ENCODE measurements at places on chromosomes 4 and X. TPM values are rescaled to one million over a fixed set of nuclear protein-coding genes. Genes with fewer than 3 reads are reported as not detected.

DNA sequence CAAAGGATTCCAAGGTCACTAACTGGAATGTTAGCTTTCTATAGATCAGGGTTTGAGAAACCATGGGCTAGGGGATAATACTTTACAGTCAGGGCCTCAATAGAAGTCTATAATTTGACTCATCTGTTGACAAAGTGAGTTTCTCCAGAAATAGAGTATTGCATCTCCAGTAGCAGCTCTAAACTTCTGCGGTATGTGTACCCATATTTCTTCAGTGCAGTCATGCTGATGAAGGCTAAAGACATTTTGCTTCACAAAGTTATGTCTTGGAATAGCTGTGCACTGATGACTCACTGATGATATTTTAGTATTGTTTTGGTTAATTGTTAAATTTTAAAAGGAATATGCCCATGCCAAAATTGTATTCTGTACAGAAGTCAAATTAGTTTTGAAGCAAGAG is 464.9 kb upstream of the AMOT start:
- no peak overlapping the region for H3K4me3 ChIP-seq
- DNase-seq: no peak
- no peaks in the 10 kb centered on the region for H3K36me3 ChIP-seq
- H3K4me1 ChIP-seq: no peaks in the 10 kb centered on the region
- no peak overlapping the region for H3K27ac ChIP-seq

- no peaks in the 10 kb centered on the region for H3K27me3 ChIP-seq
- no peak overlapping the region for H3K27ac ChIP-seq
- H3K36me3 ChIP-seq: no peaks in the 10 kb centered on the region
- H3K4me1 ChIP-seq: no peaks in the 10 kb centered on the region
These were observed 88.8 kb downstream of the FMR1NB start for GRCh38 chrX:148069759-148070503.

GRCh38 chr4:168836490-168836889 is 173.6 kb downstream of the CBR4 start:
- peaks cover 11% of the 10 kb centered on the region for H3K4me1 ChIP-seq
- DNase-seq: no peak
- H3K27me3 ChIP-seq: no peaks in the 10 kb centered on the region
- no peak overlapping the region for H3K4me3 ChIP-seq

- no peaks in the 10 kb centered on the region for H3K27me3 ChIP-seq
- H3K4me3 ChIP-seq: no peak overlapping the region
- no peak overlapping the region for H3K27ac ChIP-seq
- H3K36me3 ChIP-seq: no peaks in the 10 kb centered on the region
- DNase-seq: no peak
These were observed 1.7 kb downstream of the TMEM131L start for GRCh38 chr4:153467897-153468262.

DNA sequence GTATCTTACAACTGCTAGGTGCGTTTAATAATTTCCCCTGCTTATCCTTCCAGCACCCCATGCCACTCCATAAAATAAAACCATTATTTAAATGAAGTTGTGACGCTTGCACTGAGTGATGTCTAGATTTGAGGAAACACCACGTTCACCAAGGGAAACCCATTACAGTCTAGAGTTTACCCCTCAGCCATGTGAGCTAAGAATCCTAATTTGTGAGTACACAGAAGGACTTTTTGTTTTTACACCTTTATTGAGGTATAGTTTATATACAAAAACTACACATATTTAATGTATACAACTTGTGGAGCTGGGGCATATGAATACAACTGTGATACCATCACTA is 326.8 kb downstream of the RAPGEF2 start:
- no peak overlapping the region for H3K4me3 ChIP-seq
- no peaks in the 10 kb centered on the region for H3K36me3 ChIP-seq
- DNase-seq: no peak
- peaks cover 9% of the 10 kb centered on the region for H3K4me1 ChIP-seq
- no peaks in the 10 kb centered on the region for H3K27me3 ChIP-seq

GRCh38 chrX:66000628-66001272 is 39.1 kb downstream of the VSIG4 start:
- no peaks in the 10 kb centered on the region for H3K27me3 ChIP-seq
- no peak for DNase-seq
- no peak overlapping the region for H3K27ac ChIP-seq
- no peak overlapping the region for H3K4me3 ChIP-seq

DNA sequence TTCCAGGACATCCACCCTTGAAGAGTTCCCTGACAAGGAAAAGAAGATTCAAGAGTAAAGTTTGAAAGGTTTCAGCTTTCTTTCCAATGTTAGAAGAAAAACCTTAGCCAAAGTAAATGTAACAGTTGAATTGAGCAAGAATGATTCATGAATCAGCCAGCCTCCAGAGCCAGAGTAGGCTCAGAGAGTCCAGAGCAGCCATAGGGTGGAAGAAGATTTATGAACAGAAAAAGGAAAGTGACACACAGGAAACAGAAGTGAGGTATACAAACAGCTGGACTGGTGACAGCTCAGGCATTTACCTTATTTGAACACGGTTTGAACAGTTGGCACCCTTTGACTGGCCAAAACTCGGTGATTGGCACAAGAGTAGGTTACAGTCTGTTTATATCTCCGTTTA is 63.2 kb downstream of the QDPR start:
- H3K4me3 ChIP-seq: no peak overlapping the region
- no peaks in the 10 kb centered on the region for H3K36me3 ChIP-seq
- H3K4me1 ChIP-seq: peaks cover 9% of the 10 kb centered on the region
- H3K27ac ChIP-seq: peak overlapping the region; percentile 67
- peaks cover 2% of the 10 kb centered on the region for H3K27me3 ChIP-seq

DNA sequence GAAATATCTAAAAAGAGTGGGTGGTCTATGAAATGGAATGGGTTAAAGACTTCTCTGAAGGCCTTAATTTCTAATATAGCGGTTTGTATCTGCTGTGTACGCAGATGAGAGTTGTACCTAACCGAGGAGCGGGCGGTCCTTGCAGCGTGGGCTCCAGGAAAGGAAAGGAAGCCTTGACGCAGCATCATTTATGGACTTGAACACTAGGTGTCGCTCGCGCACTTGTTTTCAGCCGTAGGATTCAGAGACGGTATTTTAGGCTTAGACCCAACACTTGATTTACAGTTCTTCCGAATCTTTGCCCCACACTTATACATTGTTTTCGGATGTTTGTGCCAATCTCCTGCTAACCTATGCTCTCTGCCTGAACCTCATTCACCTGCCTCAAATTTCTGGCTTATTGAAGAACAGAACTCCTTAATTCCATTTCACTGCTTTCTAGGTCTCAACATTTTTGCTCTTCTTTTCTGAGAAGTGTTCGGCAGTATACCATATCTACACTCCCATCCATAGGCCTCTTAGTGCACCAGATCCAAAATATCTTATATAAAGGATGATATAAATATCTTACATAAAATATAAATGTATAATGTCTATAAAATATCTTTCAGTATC is 48.9 kb upstream of the AADAT start:
- H3K4me1 ChIP-seq: no peaks in the 10 kb centered on the region
- no peaks in the 10 kb centered on the region for H3K36me3 ChIP-seq
- H3K4me3 ChIP-seq: no peak overlapping the region

- H3K4me3 ChIP-seq: no peak overlapping the region
- H3K27me3 ChIP-seq: no peaks in the 10 kb centered on the region
- H3K27ac ChIP-seq: no peak overlapping the region
- no peak for DNase-seq
- no peaks in the 10 kb centered on the region for H3K36me3 ChIP-seq
These were observed 27.5 kb downstream of the STOX2 start for GRCh38 chr4:183932576-183932975.

GRCh38 chr4:141427726-141428296 is 207.1 kb downstream of the ZNF330 start:
- no peak overlapping the region for H3K4me3 ChIP-seq
- no peaks in the 10 kb centered on the region for H3K4me1 ChIP-seq
- no peaks in the 10 kb centered on the region for H3K36me3 ChIP-seq
- H3K27ac ChIP-seq: no peak overlapping the region
- H3K27me3 ChIP-seq: no peaks in the 10 kb centered on the region

DNA sequence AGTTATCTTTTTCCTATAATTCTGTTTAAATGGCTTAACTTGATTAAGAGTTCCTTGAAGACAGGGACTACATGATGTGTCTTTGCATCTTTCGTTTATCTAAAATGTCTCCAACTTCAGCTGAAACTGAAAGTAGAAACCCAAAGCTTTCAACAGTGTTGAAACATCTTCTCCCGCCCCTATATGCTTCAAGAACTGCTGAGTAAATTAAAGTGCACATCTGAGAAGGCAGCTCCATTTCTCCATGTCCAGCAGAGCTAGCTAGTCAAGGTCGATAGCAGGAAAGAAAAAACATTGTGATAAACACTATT is 185.7 kb upstream of the TBL1X start:
- H3K36me3 ChIP-seq: no peaks in the 10 kb centered on the region
- no peak overlapping the region for H3K27ac ChIP-seq
- H3K27me3 ChIP-seq: peaks cover 4% of the 10 kb centered on the region
- no peak overlapping the region for H3K4me3 ChIP-seq

DNA sequence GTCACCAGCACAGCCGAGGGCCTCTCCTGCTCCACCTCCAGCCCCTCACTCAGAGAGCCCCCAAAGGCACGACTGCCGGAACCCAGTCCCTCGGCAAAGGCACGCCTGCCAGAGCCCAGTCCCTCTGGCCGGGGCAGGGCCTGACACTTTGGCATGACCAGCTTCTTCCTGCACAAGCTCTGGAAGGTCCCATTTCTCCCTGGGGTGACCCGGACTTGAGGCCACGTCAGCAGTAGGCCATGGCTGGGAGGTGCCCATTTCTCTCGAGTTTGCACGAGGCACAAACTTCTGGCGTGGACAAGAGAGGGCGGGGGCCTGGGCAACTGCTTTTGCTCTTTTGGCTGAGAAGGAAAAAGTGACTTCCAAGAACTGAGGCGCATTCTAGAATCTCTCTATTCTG is 62.2 kb upstream of the GPR78 start:
- DNase-seq: no peak
- no peak overlapping the region for H3K27ac ChIP-seq
- H3K4me1 ChIP-seq: no peaks in the 10 kb centered on the region
- H3K36me3 ChIP-seq: no peaks in the 10 kb centered on the region
- no peak overlapping the region for H3K4me3 ChIP-seq

DNA sequence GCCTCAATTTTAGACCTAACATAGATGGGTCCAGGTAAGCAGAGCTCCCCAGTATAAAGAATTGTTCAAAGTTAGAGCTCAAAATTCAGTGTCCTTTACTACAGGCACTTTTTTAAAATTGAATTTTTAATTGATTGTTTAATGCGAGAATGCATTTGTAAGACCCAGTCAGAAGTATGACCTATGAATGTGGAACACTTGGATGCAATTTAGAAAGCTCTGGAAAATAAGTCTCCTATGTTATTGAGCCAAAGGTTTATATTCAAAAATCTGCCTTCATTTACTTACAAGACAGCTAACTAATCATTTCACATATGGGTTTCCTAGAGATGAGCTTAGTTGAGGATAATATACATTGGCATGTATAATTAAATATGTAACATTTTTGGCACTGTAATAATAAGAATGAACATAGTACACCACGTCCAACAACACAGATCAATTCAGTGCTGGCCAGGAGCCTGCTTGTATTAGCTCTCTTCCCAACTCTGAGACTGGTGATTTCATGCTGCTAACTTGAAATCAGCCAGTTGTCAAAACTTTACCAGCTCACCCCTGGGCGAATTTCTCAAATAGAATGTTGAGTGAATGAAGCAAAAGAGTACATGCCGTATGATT is 197.2 kb upstream of the NPY2R start:
- H3K36me3 ChIP-seq: no peaks in the 10 kb centered on the region
- no peak for DNase-seq
- H3K4me3 ChIP-seq: no peak overlapping the region
- H3K27ac ChIP-seq: no peak overlapping the region
- H3K27me3 ChIP-seq: no peaks in the 10 kb centered on the region

GRCh38 chrX:131068945-131069719 is 11.0 kb downstream of the ARHGAP36 start:
- no peaks in the 10 kb centered on the region for H3K36me3 ChIP-seq
- H3K27ac ChIP-seq: no peak overlapping the region
- peaks cover 9% of the 10 kb centered on the region for H3K27me3 ChIP-seq
- H3K4me1 ChIP-seq: no peaks in the 10 kb centered on the region
- H3K4me3 ChIP-seq: no peak overlapping the region

- H3K27ac ChIP-seq: no peak overlapping the region
- DNase-seq: no peak
- H3K27me3 ChIP-seq: no peaks in the 10 kb centered on the region
- no peaks in the 10 kb centered on the region for H3K36me3 ChIP-seq
These were observed 669.6 kb downstream of the PCDH18 start for GRCh38 chr4:136862653-136863052.

DNA sequence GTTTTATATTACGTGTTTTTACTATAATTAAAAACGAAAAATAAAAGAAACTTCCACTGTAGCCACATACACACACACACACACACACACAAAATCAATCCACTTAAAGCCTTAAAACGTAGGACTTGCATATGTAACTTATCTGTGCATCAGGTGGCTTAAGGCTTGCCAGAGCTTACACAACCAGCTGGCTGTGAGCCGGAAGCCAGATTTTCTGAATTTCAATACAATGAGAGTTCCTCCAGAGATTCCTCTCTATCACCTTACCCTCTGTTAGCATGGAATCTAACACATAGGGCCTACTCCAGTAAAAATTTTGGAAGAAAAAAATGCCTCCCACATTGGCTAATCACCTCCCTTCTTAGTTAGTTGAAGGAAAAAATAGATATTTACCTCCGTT is 27.9 kb upstream of the SLITRK4 start:
- H3K4me1 ChIP-seq: no peaks in the 10 kb centered on the region
- no peak overlapping the region for H3K4me3 ChIP-seq
- no peak overlapping the region for H3K27ac ChIP-seq
- H3K27me3 ChIP-seq: no peaks in the 10 kb centered on the region
- DNase-seq: no peak

- no peaks in the 10 kb centered on the region for H3K4me1 ChIP-seq
- DNase-seq: no peak
- H3K27me3 ChIP-seq: no peaks in the 10 kb centered on the region
- H3K27ac ChIP-seq: no peak overlapping the region
These were observed 34.2 kb upstream of the TBC1D14 start for GRCh38 chr4:6875431-6875831.

DNA sequence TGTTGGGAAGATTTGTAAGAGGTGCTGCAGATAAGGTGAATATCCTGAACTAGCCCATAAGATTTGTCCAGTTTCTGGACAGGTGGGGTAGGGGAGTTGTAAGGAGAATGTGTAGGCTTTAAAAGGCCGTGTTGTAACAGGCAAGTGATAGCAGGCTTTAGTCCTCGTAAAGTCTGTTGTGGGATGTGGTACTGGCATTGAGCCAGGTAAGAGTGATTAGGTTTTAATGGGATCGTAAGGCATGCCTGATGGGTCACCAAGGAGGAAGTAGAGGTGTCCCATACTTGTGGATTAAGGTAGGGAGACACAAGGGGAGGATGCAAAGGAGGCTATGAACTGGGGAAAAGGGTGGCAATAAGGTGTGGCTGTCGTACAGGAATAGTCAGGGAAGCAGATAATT is 256.9 kb upstream of the DKK2 start:
- H3K4me1 ChIP-seq: no peaks in the 10 kb centered on the region
- no peaks in the 10 kb centered on the region for H3K27me3 ChIP-seq
- no peak overlapping the region for H3K27ac ChIP-seq
- H3K36me3 ChIP-seq: no peaks in the 10 kb centered on the region
- no peak for DNase-seq
- H3K4me3 ChIP-seq: no peak overlapping the region

ARHGAP4 gene
- 31.9 TPM for total RNA-seq

TMPRSS11D gene
- not detected for total RNA-seq

NXF2B gene
- not detected for total RNA-seq

LANCL3 gene
- total RNA-seq: 0.83 TPM

SORBS2 gene
- total RNA-seq: 82.5 TPM

ARHGEF6 gene
- 5.5 TPM for total RNA-seq

MAP9 gene
- 1.1 TPM for total RNA-seq

S100P gene
- not detected for total RNA-seq

GPRASP1 gene
- 2.1 TPM for total RNA-seq

HS6ST2 gene
- total RNA-seq: 0.55 TPM

DGKK gene
- total RNA-seq: not detected
